AG09319 (cell line): ENCODE measurements at places on chromosomes 7 and 10.

GRCh38 chr7:37201003-37201875, 247.4 kb downstream of the ELMO1 start:
- DNase-seq: peak; percentile 46

- DNase-seq: no peak
Observed at GRCh38 chr10:829241-829640, 102.3 kb downstream of the LARP4B start.

DNA sequence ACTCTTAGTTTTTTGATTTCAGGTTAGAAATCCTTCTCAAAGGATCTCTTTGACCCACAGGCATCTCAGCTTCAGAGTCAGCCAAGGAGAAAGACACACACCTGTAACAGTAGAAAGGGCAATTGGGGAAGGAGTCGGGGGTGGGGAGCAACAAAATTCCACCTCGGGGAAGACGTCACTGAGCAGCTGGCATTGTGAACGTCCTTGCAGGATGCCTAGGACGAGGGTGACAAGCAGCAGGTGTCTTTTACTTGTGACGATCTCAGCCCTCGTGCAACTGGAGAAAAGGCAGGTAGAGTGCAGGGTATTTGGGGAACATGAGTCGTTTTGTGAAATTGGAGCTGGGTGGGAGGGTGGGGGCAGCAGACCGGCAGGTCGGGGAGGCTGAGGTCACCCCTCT, 627.0 kb downstream of the ACTR3B start:
- no peak for DNase-seq

DNA sequence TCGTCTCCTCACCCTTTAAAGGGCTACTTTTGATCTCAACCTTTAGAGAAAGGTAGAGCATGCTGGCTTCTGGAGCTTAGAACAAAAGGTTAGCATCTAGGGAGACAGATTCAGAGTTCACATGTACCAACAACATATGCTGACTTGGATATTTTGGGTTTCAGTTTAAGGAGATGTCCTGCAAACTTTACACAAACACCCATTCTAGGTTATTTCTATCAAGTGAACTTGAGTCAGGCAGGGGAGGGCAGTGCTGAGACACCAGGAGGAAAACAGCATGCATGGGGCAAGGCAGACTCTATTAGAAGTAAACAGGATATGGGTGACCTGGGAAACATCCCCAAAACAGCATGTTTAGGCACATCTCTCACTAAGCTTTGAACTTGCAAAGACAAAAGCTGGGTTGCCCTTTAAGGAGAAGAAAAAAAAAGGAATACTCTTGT, 43.8 kb downstream of the ARL4A start:
- DNase-seq: no peak

DNA sequence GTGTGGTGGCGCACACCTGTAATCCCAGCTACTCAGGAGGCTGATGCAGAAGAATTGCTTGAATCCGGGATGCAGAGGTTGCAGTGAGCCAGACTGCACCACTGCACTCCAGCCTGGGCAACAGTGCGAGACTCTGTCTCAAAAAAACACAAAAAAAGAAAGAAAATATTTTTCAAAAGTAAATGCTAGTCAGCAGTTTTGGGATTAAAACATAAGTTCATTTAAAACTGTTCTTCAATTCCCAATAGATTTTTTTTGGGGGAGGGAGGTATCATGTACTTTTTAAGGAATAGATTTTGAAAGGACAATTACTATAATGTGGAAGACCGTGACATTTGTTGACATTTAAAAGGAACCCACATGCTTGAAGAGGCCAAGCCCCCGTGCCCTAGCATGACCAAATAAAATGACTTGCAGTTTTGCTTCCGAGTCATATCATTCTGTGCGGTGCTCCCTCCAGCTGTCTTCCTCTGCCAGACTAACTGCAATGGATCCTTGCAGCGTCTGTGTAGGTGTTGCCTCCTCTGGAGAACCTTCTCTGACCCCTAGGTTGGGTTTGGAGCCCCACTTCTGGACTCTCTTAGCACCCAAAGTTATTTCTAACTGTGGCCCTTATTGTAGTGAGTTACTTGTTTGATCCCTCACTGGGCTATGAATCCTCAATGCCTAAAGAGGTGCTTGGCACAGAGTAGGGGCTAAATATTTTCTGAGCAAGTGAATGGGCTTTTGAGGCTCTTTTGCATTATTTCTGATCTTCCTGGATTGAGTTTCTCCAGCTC, 17.4 kb upstream of the HPS1 start:
- no peak for DNase-seq

DNA sequence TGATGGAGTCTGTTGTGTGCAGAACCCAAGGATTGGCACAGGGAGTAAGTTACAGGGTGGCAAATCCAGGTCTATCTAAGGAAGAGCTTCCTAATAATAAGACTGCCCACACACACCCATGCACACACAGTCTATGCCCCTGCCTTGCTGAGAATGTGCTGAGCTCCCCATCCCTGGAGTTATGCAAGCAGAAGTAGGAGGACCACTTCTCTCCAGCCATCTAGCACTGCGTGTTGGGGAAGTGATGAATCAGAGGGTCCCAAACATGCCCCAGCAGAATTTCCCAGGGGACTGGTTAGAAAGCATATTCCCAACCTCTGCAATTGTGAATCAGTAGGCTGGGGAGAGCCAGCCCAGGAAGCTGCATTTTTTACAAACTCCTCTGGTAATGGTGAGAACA, 117.2 kb downstream of the CDH23 start:
- no peak for DNase-seq

- DNase-seq: no peak
Observed at GRCh38 chr10:93473804-93474472, 8.2 kb downstream of the MYOF start.

DNA sequence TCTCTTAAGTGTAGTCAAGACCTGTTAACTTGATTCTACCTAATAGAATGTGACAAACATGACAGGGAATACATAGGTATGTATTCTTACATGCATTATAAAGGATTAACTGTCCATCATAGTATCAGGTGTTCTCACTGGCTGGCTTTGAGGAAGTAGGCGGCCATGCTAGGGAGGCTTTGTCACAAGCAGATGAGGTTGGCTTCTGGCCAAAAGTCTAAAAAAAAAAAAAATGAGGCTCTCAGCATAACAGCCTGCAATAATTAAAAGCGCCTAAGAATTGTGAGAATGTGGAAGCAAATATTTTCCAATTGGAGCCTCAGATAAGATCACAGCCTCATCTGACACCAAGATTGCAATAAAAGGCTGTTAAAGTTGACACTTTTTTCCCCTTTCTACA, 1256.8 kb upstream of the SORCS1 start:
- no peak for DNase-seq
